Stimulated activated CD4-positive, alpha-beta T cell treated with anti-CD3 and anti-CD28 coated beads, Interleukin-1b, Interleukin-23, amount 100 ng/mL, for 4 hours (primary cell): ENCODE measurements at places on chromosomes 4 and X.

GRCh38 chr4:8103421-8104390 lies 54.9 kb downstream of the ABLIM2 start:
- no peak for DNase-seq

- no peak for DNase-seq
Observed at GRCh38 chr4:67684839-67685531, 16.0 kb downstream of the UBA6 start.

DNA sequence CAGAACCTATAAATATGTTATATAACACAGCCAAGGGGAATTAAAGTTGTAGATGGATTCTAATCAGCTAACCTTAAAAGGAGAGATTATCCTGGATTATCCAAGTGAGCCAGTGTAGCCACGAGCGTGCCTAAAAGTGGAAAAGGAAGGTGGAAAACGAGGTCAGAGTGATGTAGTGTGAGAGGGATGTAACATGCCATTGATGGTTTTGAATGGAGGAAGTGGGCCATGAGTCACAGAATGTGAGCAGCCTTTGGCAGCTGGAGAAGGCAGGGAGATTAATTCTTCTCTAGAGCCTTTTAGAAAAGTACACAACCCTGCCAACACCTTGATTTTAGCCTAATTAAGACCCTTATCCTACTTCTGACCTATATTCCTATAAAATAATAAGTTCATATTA lies 149.1 kb downstream of the SLC39A8 start:
- no peak for DNase-seq

GRCh38 chr4:8006471-8006870 lies 66.8 kb upstream of the AFAP1 start:
- DNase-seq, result no peak

DNA sequence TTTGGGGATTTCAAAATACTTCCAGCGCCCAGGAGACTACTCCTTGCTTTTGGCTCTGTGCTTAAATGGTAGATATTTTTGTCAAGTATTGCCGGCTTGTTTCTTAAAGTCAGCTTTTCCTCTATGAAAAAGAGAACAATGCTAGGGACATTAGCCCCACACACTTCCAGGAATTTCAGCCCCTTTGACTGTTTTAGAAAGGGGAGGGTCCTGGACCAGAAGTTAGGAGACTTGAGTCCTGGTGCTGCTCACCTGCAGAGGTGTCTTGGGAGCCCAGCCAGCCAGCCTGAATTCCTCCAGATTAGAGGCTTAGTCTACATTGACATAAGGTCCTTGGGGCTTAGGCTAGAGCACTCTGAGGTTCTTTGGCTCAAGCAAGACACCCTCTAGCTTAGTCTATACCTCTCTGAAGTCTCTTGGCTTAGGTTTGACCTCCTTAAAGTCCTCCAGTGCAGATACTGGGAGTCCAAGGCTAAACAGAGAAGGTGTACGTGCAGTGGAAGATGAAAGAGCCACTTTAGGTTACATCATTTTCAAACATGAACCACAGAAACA lies 1.6 kb upstream of the SETD7 start:
- no peak for DNase-seq

DNA sequence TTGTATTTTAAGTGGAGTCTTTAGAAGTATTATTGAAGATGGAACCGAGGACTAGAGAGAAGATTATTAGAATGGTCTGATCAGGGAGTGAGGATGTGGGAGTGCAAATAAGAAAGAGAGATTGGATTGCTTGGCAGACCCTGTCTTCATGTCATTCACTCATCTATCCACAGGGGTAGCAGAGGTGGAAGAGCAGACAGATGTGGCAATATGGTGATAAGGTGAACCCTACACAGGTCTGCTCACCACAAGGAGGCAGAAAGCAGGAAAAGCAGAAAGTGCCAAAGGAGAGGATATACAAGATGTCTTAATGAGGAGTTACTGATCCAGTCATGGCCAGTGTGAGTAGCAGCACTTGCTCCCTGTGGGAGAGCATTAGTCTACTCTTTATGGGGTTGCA lies 129.4 kb downstream of the MAGEE2 start:
- DNase-seq, result no peak

- DNase-seq, result no peak
Observed at GRCh38 chrX:45872480-45872879, 671.8 kb upstream of the DIPK2B start.

GRCh38 chrX:97672138-97672537 lies 788.4 kb downstream of the RPA4 start:
- no peak for DNase-seq

DNA sequence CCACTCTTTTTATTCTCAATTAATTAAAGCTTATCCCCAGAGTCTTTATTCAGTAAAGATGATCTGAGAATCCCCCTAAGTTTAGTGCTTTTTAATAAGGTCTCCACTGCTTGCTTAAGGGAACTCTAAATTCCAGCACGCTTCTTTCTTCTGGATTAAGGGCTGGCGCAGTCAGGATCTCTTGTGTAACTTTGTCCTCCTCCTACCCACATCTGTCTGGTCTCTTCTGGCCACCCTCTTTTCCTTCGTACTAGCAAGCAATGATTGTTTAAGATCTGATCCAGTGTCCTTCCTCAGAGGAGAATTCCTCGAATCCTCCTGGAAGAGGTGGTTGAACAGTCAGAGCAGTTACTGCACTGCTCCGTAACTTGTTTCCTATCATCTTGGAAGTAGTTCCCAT lies 14.0 kb upstream of the PAQR3 start:
- DNase-seq, result no peak

DNA sequence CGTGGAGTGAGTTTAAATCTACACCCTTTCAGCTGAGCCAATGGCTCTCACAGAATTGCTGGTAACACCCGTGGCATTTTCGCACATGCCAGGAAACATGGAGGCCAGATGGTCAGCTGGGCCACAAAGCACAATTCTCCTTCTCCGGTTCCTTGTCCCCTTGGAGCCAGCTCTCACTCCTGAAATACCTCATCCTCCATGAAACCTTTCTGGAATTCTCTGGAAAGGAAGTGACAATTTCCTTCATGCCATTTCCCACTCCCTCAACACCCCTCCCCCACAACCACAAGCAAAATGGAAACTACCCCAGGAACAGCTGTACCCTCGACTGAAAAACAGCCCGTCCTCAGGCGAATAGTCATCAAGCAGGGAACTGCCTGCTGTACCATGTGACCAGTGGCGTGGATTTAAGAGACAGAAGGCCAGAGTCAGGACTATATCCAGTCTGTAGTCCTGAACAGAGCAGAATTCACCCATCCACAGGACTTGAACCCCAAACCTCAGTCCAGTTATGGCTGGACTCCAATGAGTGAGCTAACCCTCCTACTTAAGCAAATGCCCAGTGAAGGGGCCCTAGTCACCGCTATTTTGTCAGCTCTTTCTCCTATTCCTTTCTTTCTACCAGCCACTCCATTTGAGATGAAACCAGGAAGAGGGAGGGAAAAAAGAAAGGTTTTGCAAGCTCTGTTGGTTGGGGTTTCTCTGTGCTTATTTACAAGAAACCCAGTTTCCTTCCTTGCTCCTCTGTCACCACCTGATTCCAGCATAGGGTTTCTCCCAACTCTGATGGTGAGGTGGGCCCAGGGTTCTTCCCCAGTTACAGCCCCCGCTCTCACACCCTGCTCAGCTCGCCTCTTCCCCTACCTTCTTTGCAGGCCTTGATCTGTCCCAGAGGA lies 24.5 kb downstream of the ELF4 start:
- DNase-seq, result no peak

- no peak for DNase-seq
Observed at GRCh38 chrX:130301405-130301804, 32.7 kb upstream of the ZNF280C start.

DNA sequence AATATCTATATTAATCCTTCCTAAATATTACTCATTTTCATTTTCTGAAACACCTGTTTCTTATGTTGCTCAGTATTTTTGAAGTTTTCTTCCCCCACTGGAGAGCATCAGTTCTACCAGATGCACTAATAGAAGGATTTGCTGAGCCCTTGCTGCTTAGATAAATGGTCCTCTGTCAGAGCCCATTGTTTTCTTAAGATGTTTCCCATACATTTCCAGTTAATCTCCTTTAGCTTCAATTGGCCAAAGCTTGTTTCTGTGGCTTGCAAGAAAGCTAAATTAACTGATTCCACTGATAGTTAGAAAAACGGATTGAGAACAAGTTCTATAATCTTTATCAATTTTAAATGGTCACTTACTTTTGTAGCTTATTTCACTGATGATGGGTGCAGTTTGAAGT lies 1425.5 kb downstream of the PCDH18 start:
- DNase-seq, result no peak

GRCh38 chr4:78644744-78645330 lies 93.3 kb downstream of the ANXA3 start:
- DNase-seq, result peak; percentile 7

DNA sequence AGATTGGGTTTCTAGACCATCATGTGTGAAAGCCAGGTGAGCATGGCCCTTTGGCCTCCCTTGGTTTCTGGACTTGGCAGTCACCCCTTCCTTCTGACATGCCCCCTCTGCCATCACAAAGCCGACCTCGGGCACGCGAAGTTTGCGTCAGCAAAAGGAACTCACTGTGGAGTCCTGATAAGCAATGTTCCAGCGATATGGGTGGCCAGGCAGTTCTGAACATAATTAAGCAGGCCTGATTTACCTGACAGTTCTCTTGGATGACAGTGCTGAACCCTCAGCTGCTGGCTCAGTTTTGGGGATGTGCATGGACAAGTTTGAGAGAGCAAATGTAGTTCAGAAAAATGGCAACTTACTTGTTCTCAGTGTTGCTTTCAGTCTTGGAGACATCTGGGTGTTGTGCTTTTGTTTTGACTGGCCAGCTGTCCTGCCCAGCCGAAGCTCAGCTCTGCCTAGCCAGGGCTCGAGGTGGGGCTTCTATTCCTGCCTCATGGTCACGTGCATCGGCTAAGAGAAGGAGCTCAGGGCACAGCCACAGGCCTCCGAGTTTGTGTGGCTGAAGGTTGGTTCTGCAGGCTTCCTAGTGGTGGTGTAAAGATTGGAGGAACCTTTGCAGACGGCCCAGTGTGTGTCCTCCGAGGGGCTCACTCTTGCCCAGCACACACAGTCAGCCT lies 78.3 kb downstream of the CLDN34 start:
- no peak for DNase-seq

DNA sequence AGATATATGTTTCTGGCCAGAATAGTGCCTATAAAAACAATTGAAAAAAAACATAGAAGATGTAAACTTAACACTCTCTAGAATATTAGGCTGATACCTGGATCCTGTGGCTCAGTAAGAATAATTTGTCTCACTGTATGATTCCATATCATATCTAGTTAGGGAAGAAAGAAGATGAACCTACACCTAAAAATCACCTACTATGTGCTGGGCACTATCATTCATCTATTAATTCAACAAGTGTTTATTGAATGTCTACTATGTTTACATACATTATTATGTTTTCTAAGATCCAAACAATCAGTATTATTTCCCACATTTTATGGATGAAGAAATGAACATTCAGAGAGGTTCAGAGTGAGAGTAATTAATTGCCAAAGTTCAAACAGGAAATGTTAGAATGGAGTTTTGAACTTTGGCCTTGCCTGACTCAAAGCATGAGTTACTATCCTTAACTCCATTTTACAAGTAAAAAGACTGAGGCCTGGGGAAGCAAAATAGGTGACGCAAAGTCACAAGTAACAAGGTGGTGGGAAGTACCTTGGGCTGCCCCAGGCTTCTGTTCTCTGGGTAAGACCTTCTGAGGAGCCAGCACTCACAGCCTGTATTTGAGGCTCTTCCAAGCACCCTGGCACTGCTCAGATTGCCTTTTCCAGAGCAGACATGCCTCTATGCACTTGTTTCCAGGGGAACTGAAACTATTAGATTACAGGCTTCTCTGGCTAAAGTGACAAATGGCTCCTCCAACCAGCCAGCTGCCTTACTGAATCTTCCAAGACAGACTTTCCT lies 111.1 kb upstream of the ACSL4 start:
- no peak for DNase-seq

GRCh38 chrX:140860718-140861117 lies 141.7 kb upstream of the SPANXB1 start:
- no peak for DNase-seq

DNA sequence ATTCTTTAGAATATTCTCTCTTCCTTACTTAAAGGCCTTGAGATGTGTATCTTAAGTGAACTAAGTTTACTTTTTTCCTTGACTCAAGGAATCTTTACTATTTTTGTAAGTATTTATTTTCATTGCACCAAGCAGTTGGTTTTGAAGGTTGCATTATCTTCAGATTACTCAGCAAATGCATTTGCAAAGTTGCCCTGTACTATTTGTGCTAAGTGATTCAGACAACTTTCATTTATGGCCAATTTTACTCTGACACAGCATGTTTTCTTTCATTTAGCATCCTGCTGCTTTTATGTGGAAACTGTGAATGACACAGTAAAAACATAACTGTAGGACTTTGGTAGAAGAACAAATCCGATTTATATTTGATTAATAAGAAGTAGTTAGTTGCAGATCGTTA lies 191.0 kb downstream of the CCSER1 start:
- DNase-seq, result no peak

- DNase-seq, result no peak
Observed at GRCh38 chrX:23341452-23341851, 6.8 kb downstream of the PTCHD1 start.

DNA sequence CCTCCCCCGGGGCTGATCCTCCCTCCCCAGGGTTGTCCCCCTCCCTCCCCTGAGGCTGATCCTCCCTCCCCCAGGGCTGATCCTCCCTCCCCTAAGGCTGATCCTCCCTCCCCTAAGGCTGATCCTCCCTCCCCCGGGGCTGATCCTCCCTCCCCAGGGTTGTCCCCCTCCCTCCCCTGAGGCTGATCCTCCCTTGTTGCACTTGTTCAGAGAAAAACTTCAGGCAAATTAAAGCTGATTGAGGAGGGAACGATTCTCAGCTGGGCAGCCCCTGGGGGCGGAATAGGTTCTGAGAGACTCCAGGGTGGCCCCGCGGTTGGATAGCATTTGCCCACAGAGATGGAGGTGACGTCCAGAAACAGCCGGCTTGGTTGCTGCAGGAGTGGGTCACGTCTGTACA lies 110.7 kb upstream of the ADRA2C start:
- DNase-seq, result no peak

DNA sequence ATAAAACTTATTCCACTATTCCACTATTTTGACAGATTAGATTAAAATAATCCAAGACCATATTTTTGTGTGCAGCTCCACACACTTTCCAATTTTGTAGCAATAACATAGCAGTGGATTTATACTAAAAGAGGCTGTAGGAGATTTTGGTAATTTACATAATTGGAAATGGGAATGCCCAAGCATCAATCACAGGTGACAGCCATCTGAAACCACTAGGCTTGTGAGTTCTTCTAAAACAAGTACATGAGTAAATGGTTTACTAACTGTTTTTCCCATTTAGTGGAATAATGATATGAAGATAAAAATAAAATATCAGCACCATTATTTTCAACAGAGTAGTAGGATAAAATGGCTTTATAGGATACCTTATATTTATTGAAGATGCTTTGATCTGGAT lies 4.4 kb downstream of the ANK2 start:
- no peak for DNase-seq

DNA sequence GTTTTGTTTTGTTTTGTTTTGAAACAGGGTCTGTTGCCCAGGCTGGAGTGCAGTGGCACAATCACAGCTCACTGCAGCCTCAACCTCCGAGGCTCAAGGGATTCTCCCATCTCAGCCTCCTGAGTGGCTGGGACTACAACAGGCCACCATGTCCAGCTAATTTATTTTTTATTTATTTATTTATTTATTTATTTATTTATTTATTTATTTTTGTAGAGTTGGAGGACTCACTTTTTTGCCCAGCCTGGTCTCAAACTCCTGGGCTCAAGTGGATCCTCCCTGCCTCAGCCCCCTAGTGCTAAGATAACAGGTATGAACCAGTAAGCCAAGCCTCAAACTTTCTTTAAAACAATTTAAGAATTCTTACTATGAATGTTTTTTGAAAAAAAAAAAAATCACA lies 26.6 kb upstream of the PLS3 start:
- DNase-seq, result no peak
